Stimulated activated CD4-positive, alpha-beta T cell treated with anti-CD3 and anti-CD28 coated beads, Interleukin-1b, Interleukin-23, amount 100 ng/mL, for 1 hour (primary cell): ENCODE measurements at places on chromosomes 1 and 21.

- no peak for DNase-seq
Measured at GRCh38 chr1:228833911-228834688, 98.8 kb downstream of the RHOU start.

DNA sequence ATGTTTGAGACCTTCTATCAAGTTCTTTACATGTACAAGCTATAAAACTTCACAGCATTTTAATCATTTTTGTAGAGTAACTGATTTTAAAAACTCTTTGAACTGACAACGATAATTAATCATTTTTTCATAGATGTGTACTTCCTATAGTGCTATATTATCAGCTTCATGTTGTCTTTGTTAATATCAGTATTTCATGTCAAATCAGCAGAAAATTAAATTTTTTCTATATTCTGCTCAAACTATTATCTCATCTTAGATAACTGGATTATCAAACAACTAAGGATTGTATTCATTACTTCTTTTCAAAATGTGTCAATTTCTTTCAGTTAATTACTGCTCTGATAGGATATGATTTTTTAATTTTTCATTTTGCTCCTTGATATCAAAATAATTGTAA, 214.6 kb upstream of the RGS18 start:
- no peak for DNase-seq

GRCh38 chr1:186750257-186750656, 70.0 kb upstream of the PTGS2 start:
- no peak for DNase-seq

DNA sequence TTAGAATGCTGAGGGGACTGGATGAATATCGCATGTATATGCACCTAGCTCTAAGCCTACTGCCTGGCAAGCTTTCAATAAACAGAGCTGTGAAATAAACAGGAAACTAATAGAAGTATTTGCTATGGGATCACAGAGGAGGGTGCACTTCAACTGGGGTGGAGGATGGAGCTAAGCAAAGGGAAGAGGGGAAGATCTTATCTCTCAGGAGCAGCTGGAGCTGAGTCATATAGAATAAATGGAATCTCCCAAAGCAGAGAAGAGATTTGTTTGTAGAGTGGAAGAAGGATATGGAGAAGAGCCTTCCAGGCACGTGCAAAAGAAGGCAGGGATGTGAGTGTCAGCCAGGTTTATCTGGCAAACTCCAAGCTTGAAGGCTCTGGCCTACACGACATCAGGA, 17.0 kb upstream of the KCNA10 start:
- no peak for DNase-seq

DNA sequence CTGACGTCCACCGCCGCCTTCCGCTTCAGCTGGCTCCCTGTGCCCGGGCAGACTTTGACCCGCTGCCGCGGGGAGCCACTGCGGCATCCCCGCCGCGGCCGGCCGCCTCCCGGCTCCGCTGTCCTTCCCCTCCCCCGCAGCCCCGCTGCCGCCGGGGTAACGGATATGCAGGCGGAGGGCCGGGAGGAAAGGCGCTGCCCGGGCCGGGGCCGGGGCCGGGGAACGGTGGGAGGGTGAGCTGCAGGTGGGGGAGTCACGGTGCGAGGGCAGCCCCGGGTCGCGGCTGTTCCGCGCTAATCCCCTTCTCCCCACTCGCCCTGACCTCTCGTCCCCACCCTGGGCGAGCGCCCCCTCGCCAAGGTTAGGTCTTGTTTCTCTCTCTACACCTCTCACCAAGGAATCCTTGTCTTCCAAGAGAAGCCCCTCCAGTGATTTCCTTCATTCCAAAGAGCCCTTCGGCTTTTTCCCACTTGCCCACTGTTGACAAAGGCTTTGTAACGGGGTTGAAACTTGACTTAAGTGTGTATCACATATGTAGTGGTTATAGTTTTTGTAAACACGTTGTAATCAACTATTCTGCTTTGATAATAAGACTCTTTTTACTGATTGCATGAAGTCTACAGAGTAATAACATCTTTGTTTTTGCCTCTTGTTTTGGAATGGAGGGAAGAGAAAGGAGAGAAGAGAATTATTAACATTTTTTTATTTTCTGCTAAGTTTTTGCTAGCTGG, 669 bp downstream of the XPR1 start:
- DNase-seq = peak; percentile 27

DNA sequence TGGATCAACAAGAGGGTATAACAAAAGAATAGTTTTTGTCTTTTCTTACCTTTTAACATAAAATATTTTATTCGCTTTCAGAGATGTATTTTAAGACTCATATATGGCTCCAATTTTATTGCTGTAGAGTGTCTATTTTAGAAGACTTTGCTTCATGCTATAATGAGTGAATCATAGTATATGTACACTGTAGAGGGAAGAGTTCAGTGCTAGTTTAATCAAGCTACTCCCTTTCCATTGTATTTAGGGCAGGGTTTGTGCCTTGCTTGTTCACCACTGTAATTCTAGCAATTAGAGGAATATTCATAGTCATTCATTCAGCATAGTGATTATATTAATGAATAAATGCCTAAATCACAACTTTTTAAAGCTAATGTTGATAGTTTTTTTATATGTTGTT, 78.8 kb downstream of the CEP350 start:
- DNase-seq = no peak

DNA sequence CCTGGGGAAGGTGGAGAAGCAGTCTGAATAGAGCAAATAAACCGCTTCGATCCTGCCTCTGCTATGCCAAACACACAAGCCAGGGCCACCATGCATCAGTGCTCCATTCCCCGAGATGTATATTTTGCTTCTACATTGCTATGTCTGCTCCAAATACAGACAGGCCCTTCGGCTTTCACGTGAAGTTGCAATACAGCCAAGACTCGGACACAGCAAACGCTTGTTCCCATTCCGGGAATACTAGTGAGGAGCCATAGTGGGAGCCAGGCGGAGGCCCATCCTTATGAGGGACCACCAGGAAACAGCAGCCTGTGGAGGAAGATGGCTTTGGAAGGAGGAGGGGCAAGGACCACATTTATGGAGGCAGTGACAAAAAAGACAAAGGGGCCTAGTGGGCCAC, 22.6 kb downstream of the ERI3 start:
- no peak for DNase-seq

DNA sequence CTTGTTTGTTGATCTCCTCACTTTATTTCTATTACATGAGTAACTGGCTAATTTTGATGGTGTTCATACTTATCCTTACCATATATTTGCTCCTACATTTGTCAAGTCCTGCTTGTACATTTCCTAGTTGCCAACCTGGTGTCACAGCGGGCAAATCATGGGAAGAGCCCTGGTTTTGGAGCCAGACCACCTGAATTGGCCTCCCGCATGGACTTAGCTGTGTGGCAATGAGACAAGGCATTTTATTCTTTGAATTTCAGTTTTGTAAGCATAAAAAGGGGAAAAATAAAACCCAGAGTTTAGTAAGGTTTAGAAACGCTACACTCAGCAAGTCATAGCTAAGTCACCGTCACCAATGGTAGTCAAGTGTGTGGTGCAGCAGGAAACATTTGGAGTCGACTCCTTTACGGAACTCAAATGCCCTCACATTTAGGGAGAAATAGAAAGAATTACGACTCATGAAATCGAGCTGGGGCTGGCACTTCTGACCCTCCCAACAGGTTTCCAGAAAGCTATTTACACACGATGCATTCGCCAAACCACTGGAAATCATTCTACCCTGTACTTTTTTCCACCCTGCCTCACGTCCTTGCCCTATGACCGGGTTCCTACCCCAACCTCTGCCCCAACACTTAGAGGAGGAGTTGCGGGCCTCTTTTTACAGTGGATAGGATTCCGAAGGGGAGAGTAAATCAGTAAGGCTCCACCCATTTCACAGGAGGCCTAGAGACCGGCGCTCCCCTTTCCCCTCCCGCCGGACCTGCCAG, 492 bp upstream of the PGM1 start:
- no peak for DNase-seq

GRCh38 chr1:56355422-56355821, 223.9 kb downstream of the PLPP3 start:
- DNase-seq = no peak
